Fibroblast of skin of left biceps (primary cell): ENCODE measurements at places on chromosomes 5 and 9.
A peak's percentile ranks its signal among the peaks of the same experiment; 100 is the strongest.

GRCh38 chr5:61595426-61595825 is 263.4 kb downstream of the ZSWIM6 start:
- no peak for DNase-seq

DNA sequence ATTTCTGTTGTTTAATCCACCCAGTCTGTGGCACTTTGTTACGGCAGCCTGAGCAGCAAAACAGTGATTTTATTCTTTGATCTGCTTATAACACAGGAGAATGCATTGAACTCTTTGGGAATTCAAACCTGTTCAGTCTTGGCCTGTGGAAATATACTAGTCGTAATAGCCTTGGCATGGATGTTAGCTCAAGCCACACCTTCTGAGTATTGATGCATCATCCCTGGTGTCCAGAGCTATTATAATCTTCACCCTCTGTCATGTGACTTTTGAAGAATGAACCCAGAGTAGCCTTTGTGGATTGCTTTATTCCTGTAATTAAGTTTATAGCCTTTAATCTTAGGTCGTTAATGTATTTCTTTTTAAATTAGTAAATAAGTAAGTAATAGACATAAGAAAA is 50.8 kb upstream of the TEX48 start:
- no peak for DNase-seq

DNA sequence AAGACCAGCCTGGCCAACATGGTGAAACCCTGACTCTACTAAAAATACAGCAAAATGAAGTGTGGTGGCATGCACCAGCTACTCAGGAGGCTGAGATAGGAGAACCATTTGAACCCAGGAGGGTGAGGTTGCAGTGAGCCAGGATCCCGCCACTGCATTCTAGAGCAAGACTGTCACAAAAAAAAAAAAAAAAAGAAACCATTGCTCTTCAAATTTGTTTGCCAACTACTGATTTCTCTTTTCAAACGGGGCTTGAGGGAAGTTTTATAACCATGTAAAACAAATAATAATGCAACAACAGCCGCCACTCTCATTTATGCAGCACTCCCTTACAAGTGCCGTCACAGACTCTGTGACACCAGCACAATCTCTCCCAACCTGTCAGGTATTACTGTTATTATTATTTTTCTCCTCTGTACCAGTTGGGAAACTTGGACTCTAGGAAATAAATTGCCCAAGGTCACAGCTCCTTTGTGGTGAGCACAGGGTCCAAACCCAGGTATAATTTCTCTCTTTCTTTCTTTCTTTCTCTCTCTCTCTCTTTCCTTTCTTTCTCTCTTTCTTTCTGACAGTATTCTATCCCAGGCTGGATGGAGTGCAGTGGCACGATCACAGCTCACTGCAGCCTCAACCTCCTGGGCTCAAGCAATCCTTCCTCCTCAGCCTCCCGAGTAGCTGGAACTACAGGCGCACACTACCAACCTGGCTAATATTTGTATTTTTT is 25.4 kb downstream of the SERINC5 start:
- no peak for DNase-seq

GRCh38 chr9:127538849-127539258 is 73.2 kb upstream of the STXBP1 start:
- DNase-seq = peak; percentile 85

DNA sequence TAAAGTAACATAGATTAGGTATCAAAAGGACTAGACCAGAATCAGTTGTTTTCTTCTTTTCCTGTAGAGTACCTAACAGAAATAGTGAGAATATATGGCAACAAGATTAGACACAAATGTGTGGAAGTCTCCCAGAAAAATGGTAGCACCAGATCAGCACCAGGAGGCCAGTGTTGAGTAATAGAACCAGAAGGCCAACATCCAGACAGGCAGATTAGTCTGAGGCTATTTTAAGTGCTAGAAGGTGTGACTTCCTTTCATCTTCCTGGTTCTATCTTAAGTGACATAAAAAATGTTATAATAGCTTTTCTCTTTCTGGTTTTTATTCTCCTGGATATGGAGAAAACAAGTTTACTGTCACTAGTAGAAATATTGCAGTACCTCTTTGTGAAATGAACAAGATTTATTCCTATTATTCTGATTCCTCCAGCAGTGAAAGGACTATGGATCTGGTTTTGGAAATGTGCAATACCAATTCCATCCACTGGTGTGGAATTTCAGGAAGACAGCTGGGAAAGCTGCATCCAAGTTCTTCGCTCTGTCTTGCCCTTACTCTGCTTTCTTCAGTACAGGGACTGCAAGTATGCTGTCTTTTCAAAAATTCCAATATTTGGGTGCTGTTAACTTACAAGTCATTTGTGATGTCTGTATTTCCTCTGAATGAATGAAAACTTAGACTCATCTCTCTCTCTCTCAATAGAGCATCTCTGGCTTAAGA is 39.1 kb downstream of the SHLD3 start:
- no peak for DNase-seq

- DNase-seq = no peak
These were observed 66.0 kb upstream of the PPARGC1B start for GRCh38 chr5:149664083-149664482.

- DNase-seq = no peak
These were observed 145.4 kb downstream of the MAPKAP1 start for GRCh38 chr9:125561509-125562148.

- no peak for DNase-seq
These were observed 62.6 kb upstream of the SLC25A51 start for GRCh38 chr9:37966412-37967013.

DNA sequence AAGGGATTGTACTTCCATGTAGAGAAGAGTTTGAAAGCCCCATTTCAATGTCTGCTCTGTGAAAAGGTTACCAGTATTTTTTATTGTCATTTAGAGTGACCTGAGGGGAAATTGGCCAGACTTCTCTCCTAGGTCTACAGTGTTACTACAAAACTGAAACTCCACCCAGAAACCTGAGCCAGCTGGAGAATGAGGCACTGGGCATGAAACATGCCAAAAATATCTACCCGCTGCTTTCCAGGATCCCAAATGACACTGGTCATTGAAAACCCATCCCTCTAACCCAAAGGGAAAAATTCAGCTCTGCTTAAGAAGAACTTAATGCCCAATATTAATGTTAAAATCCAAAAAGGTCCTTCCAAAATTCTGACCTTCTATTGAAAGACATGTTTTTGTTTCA is 99.2 kb upstream of the TRIM32 start:
- DNase-seq = no peak

GRCh38 chr9:122883125-122883524 is 22.0 kb downstream of the RC3H2 start:
- no peak for DNase-seq

GRCh38 chr9:137454597-137455358 is 4.4 kb downstream of the NSMF start:
- no peak for DNase-seq

DNA sequence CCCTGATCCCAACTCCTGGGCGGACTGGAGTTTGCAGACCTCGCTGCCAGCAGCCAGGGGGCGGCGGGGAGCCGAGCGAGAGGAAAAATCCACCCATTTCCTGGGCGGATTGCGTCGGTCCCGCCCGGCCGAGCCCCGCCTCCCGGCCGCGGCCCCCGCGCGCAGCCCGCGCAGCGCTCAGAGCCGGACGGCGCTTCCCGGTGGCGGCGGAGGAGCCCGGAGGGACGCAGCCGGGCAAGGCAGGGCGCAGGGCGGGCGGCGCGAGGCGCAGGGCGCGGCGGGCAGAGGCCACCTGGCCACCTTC is at the start of gene OLFM1:
TSS of gene OLFM1 (plus strand) at position 180 of the 304 bp plus-strand sequence. CDS start 322 bp downstream, outside the sequence.
- no peak for DNase-seq

DNA sequence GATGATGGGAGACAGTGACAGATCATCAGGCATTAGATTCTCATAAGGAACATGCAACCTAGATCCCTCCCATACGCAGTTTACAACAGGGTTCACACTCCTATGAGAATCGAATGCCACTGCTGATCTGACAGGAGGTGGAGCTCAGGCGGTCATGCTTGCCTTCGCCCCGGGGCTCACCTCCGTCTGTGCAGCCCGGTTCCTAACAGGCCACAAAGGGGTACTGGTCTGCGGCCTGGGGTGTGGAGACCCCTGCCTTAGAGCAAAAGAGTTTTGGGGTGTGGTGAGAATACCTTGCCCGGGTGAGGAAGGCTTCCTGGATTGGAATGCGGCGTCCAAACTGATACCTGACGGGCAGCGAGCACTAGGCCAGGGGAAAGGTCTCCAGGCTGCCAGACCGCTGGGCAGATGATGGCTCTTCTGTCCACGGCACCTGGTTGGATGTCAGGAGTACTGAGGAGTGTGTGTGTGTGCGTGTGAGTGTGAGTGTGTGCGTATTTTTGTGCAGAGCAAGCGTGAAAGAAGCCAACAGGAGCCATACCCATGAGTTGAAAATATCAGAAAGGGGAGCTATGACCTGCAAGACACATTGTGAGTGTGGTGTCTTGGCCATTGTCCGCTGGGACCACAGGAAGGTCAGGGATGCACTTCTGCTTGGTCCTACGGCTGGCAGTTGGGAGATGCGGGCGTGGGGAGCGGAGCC is 55.4 kb downstream of the ACER2 start:
- no peak for DNase-seq

- no peak for DNase-seq
These were observed 67.3 kb upstream of the GRAMD2B start for GRCh38 chr5:126355940-126356339.

- no peak for DNase-seq
These were observed 12.4 kb downstream of the SWI5 start for GRCh38 chr9:128288273-128289004.

DNA sequence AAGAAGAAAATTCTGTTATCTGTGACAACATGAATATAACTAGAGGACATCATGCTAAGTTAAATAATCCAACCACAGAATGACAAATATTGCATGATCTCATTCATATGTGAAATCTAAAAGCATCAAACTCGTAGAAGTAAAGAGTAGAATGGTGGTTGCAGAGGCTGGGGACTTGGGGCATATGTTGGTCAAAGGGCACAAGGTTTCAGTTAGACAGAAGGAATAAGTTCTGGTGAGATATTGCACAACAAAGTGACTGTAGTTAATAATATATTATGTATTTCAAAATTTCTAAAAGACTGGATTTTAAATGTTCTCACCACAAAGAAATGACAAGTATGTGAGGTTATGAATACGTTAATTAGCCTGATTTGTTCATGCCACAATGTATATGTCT is 24.8 kb downstream of the GRIA1 start:
- DNase-seq = peak; percentile 62

- no peak for DNase-seq
These were observed 5.3 kb upstream of the FAM120AOS start for GRCh38 chr9:93458712-93459111.

DNA sequence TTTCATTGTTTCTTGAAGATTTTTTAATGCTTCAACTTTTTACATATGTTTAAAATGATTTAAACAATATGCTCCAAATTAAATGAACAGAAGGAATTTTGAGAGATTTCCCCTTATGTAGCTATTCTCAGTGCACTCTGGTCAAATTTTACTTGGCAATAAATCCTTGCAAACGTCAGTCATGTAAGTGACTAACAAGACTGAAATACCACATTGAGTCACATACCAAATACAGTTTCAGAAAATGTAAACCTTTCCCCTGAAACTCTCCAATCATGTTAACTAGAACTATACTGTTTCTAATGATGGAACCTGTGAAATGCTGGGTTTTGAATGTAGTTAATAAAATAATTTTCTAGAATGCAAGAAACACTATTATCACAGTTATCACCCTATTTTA is 29.6 kb downstream of the SAR1B start:
- DNase-seq = no peak

- DNase-seq = no peak
These were observed 597.9 kb upstream of the SGCD start for GRCh38 chr5:155728857-155729683.
